Erythroblast (primary cell): ENCODE measurements at places on chromosomes 3 and 15.

GRCh38 chr15:68286256-68286655 is 8.7 kb downstream of the FEM1B start:
- no peak for DNase-seq

GRCh38 chr3:2036076-2036475 is 62.6 kb upstream of the CNTN4 start:
- DNase-seq, result no peak

GRCh38 chr3:128619146-128619890 is 31.3 kb downstream of the RPN1 start:
- no peak for DNase-seq

GRCh38 chr15:58518626-58519025 is 86.8 kb downstream of the LIPC start:
- DNase-seq, result no peak

GRCh38 chr15:38667890-38668850 is 103.6 kb upstream of the RASGRP1 start:
- no peak for DNase-seq

GRCh38 chr15:60318216-60318867 is 79.4 kb downstream of the ANXA2 start:
- DNase-seq, result no peak

GRCh38 chr3:11651477-11651876 is 7.8 kb upstream of the VGLL4 start:
- no peak for DNase-seq

GRCh38 chr15:62758126-62758951 is 284.2 kb upstream of the TPM1 start:
- no peak for DNase-seq

DNA sequence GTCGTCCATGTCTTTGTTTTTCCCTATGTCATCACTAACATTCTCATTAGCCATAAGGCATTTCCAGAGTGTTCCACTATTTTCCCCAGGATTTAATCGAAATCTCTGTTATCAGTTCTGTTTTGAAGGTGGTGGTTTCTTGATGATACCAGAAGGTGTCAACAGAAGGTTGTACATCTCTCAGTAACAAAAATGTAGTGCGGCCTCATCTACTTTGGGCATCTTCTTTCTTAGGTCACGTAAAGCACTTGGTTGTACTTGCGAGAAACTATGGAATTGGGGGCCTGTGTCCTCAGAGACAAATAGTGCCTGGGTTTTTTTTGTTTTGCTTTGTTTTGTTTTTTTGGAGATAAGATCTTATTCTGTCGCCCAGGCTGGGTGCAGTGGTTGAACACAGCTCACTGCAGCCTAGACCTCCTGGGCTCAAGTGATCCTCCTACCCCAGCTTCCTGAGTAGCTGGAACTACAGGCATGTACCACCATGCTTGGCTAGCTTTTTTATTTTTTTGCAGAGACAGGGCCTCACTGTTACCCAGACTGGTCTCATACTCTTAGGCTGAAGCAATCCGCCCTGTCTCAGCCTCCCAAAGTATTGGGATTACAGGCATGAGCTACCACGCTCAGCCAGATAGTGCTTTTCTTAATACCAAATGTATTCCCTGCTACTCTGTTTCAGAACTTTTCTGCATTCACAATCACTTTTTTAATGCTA is 61.2 kb upstream of the FURIN start:
- no peak for DNase-seq
